ENCODE measurements at places on chromosomes 5 and 9.

- DNase-seq = no peak
Observed at GRCh38 chr5:95728494-95729114, 2.5 kb upstream of the RHOBTB3 start.

GRCh38 chr9:91930475-91930874 lies 19.6 kb downstream of the ROR2 start:
- DNase-seq = no peak

DNA sequence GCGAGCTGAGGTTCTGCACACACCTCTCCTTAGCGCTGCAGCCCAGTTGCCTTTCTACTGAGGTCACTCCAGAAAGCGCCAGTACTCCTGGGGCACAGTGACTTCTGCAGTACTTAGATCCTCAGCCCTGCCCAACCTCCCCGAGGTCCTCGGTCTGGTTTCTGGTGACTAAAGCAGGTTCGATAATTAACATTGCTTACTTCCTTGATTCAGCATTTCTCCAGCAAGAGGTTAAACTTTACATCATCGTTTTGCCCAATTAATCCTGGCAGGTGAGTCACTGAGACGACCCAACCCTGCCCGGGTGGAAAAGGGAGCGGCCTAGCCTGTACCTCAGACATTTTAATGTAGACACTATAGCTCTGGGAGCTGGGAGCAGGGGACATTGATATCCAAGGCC lies 77.6 kb downstream of the PLAC8L1 start:
- DNase-seq = no peak

DNA sequence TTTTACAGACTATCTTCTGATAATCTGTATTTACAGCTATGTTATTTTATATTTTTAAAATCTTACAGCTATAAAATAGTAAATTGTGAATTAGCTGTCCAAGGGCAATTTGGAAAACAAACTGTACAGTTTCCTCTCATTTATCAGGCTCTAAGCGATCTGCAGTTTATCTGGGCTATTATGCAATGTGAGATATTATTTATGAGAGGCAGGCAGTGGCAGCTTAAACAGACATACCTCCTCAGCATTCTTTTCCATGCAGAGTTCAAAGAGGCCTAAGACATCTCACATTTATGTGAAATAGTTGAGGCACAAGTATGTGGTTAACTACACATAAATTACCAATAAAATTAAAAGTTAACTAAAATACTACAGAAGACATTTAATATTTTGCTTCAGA lies 10.2 kb downstream of the NIPSNAP3B start:
- no peak for DNase-seq

DNA sequence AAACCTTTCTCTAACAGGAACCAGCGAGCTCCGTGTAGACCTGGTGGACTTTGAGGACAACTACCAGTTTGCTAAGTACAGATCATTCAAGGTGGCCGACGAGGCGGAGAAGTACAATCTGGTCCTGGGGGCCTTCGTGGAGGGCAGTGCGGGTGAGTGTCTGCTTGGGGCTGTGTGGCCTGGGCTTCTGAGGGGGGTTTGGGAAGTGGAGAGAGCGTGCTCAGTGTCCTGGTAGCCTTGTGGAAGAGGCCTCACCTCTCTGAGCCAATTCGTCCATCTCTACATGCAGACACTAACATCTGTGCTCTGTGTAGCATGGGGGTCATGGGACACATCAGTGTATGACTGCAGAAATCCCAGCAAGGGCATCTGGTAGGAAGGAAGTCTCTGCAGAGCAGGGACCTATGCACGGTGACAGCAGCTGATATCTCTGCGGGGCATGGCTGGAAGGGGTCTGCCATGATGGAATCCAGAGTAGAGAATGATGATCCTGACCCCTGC lies 5.9 kb downstream of the FCN2 start:
- no peak for DNase-seq

- no peak for DNase-seq
Observed at GRCh38 chr9:81499021-81499454, 190.3 kb downstream of the TLE1 start.

DNA sequence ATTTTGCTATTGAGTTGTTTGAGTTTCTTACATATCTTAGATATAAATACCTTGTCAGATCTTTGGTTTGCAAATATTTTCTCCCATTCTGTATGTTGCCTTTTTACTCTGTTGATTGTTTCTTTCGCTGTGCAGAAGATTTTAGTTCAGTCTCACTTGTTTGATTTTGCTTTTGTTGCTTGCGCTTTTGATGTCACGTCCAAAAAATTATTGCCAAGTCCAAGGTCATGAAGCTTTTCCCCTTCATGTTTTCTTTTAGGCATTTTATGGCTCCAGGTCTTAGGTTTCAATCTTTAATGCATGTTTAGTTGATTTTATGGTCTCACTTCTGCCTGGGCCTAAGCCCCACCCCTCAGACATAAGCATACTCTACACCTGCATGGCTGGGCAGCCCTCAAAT lies 131.5 kb upstream of the TNC start:
- DNase-seq = no peak

DNA sequence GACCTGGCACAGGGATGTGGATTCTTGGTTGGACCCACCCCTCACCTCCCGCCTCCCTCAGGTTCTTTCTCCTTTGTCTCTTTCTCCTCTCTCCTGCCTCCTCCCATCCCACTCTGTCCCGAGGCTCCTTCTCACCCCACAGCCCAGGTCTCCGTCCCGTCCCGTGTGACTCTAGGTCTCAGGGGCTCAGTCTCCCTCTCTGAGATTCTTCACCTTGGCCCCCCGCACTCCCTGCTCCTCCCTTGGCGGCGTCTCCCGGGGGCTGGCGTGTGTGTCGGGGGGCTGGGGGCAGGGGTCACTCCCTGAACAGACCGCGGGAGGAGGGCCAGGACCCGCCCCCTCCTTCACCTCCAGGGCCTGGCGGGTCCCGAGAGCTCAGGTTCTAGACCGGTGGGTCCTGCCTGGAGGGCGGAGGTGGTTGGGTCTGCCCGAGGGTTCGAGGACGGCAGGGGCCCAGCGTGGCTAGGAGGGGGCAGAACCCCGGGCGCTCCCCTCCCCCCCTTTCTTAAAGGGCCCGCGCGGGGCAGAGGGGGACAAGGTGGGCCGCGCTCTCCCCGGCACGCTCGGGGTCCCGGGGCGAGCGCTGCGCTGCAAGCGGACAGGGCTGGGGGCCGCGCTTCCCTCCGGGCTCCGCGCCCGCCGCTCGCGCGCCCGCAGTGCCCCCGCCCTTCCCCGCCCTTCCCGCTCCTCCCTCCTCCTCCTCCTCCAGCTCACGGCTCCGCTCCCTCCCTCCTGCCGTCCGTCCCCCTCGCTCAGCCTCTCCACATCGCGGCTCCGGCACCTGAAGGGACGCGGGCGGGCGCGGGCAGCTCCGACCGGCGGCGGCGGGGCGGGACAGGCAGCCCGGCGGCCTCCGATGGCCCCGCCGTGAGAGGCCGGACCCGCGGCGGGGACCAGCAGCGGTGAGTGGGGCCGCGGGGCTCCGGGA lies at the start of gene PSD2:
Gene PSD2, plus strand, starts transcription at position 735 of the 928 bp plus-strand sequence. CDS start 13,633 bp downstream, outside the sequence.
- DNase-seq = no peak

GRCh38 chr9:1303932-1304331 lies 253.8 kb downstream of the DMRT2 start:
- no peak for DNase-seq

GRCh38 chr5:143316844-143317631 lies 86.4 kb downstream of the NR3C1 start:
- no peak for DNase-seq

GRCh38 chr5:171340491-171340890 lies 31.4 kb downstream of the TLX3 start:
- no peak for DNase-seq

DNA sequence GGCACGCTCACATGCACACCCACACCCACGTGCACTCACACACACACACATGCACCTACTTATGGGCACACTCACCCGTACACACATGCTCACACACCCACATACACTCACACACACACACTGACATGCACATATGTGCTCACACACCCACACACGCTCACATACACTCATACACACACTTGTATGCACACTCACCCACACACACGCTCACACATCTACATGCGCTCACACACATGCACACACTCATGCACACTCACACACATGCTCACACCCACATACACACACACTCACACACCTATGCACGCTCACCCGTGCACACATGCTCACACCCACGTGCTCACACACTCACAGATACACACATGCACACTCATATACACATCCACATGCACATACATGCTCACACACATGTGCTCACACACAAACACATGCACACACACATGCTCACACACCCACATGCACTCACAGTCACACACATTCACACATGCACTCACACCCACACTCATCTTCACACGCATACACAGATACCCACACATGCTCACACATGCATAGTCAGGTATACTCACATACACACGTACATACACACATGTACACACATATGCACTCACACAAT lies 138.3 kb downstream of the OLFM1 start:
- DNase-seq = no peak

- DNase-seq = no peak
Observed at GRCh38 chr5:169944922-169945680, 35.2 kb downstream of the INSYN2B start.

GRCh38 chr5:130532786-130533185 lies 628.5 kb downstream of the CHSY3 start:
- DNase-seq = no peak

- DNase-seq = no peak
Observed at GRCh38 chr9:13491493-13492424, 212.3 kb upstream of the MPDZ start.

- DNase-seq = no peak
Observed at GRCh38 chr5:29367176-29367833, 1826.2 kb upstream of the CDH6 start.

DNA sequence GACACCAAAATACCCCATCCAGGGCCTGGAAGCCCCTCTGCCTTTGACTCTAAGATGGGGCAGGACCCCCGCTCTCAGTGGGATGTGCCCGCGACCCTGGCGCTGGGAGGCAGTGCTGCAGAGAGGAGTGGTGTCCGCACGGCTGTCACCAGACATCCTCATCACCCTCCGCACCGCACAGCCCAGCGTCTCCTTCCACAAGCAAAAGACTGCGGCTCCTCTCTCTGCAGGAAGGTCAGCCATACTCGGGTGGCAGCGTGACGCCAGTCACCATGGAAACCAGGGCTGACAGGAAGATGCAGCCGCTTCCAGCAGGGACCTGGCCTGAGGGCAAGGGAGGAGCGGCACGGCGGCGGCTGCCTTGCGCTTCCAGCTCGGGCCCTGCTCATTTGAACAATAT lies 17.1 kb upstream of the SLC6A3 start:
- DNase-seq = no peak

DNA sequence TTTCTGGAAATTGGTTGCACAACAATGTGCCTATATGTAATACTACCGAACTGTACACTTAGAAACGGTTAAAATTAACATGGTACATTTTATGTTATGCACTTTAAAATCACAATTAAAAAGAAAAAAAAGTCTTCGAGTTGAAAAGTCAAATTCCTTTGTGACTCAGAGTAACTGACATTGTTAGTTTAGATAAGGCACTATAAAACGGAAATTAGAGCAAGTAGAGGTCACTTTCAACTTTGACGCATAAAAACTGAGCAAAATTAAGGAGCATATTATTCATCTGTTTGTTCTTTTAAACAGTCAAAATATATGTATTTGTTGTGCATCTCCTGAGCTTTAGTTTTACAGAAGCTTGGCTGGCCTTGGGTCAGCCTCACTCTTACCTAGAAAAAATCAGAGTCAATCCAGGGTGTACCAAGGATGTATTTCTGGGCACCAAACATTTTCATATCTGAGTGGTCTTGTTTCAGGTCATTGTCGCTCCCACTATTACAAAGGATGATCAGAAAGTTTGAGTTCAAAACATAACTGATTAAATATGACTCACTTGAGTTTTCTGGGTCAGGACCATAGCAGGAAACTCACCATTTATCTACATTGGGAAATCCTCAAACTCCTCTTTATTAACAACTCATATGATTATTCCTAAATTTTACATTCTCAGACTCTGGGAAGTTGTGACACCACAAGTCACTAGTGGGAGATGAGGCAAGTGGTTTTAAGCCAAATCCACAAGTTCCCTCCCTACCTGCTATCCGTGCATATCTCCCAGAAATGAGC lies 160.6 kb downstream of the CCDC192 start:
- no peak for DNase-seq

- DNase-seq = no peak
Observed at GRCh38 chr5:77366717-77367500, 125.2 kb downstream of the WDR41 start.
